ENCODE measurements at places on chromosomes 11 and 22.

DNA sequence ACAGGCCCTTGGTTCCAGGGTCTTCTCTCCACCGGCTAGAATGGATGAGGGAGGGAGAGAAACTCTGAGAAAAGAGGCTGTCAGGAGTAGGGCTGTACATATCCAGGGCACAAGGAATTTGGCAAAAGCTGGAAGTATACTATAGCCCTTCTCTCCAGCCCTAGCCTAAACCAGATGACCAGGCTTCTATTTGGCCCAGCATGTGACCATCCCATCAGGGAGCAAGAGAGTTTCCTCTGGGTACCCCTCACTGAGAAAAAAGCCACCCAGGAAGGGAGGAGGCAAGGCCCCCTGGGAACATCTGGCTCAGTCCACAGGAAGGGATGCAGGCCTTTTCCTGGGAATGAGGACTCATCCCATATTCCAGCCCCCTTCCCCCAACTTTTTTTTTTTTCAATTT lies 8.3 kb downstream of the CD44 start:
- DNase-seq, result no peak

- no peak for DNase-seq
Observed at GRCh38 chr11:133903056-133903455, 53.7 kb downstream of the IGSF9B start.

GRCh38 chr11:5696210-5696609 lies 6.6 kb downstream of the TRIM22 start:
- DNase-seq, result no peak

- DNase-seq, result peak; percentile 60
Observed at GRCh38 chr11:34280945-34281872, 76.6 kb downstream of the ABTB2 start.

DNA sequence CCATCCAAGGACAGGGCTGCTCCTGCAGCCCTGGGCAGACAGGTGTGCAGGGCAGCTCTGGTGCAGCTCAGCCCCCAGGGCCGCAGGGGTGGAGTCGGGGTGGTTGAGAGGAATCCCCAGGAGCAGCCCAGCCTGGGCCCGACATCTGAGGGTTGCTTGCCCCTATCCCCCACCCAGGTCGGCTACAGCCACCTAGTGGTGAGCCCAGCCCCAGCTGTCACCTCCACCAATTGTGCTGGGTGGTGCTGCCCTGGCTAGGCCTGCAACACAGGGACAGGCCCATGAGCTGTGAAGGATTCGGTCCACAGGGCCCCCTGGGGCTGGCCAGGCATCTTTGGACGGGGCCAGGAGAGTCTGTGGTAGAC lies 29.6 kb downstream of the RTN4R start:
- DNase-seq, result no peak
